Nasal cavity respiratory epithelium epithelial cell of viscerocranial mucosa (primary cell): ENCODE measurements at places on chromosomes 2 and 18. TPM values are rescaled to one million over a fixed set of nuclear protein-coding genes. Genes with fewer than 3 reads are reported as not detected.

Gene EVX2
- not detected in 2 replicates for total RNA-seq

Gene CRYGD
- total RNA-seq = not detected in 2 replicates

Gene SPDYA
- total RNA-seq = 0.68 and 2.1 TPM in 2 replicates

Gene ADAM23
- under 0.01 and 1.5 TPM in 2 replicates for total RNA-seq
